Right lobe of liver (tissue), 6 donors: ENCODE measurements at places on chromosomes 5 and 9. TPM values are rescaled to one million over a fixed set of nuclear protein-coding genes. Genes with fewer than 3 reads are reported as not detected.

The NR3C1 gene
- total RNA-seq, result 27.3 TPM

DNA sequence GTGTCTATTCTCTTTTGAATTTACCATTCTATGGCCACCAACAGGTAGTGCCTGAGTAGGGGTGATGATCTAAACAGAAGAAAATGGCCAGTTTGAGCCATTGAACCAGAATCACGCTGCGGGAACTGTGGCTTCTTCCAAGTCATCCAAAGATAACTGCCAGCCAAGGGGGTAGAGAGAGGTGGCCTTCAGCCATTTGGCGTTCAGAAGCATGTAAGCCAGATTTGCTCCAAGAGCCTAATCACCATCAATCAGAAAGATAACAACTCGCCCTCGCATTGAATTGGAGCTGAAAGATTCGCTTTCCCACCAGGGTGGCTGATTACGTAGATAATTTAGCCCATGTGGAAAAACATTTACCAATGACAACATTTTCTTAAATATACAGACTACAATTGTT is 1302.7 kb upstream of the DMAC1 start:
- DNase-seq, result no peak

- no peak for DNase-seq
Measured at GRCh38 chr9:110364451-110364850, 26.8 kb upstream of the TXNDC8 start.

The GABRB2 gene
- not detected for total RNA-seq

The CTSV gene
- total RNA-seq, result not detected
